Activated T-cell treated with anti-CD3 and anti-CD28 coated beads for 24 hours (primary cell): ENCODE measurements at places on chromosomes 6 and 20.

DNA sequence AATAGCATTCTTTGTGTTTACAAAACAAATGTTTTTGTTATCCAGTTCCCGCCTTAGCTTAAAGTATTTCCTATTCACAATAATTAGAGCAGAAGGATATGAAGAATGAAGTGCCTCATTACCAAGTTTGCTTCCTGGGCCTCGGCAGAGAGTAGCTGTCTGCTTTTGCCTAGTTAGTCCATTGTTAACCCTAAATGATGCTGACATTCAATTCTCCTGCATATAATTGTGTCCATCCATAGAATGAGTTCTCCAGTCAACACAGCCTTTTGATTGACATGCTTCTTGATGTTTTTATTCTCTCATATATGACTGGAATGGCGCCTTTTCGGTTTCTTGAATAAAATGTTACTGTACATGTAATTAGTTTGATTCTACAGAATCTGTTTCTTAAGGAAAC lies 100.9 kb downstream of the MYB start:
- no peak for DNase-seq

GRCh38 chr6:164795056-164795815 lies 514.2 kb downstream of the C6orf118 start:
- DNase-seq: no peak

- no peak for DNase-seq
These were observed 396.2 kb upstream of the SLC35B3 start for GRCh38 chr6:8831366-8832152.

- DNase-seq: no peak
These were observed 227.5 kb downstream of the UST start for GRCh38 chr6:148974351-148974750.

GRCh38 chr6:14811775-14812428 lies 434.0 kb upstream of the JARID2 start:
- no peak for DNase-seq

DNA sequence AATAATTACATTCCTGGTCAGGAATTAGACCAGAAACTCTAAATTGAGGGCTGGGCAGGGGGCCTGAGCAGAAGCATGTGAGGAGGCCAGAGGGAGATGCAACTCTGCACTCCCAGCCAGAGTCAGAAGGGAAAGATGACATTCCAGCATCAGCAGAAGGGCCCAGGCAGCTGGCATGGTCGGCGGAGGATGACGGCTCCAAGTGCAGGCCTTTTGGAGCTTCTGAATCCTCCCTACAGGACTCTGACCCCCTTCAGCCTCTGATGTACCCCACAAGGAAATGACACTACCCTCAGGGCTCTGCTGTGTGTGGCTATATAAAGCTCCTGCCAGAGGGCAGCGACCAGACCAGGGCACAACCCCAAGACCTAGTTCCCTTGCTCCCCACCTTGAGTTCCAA lies 1.9 kb downstream of the LRFN2 start:
- DNase-seq: no peak

- DNase-seq: no peak
These were observed 400 bp downstream of the PAK1IP1 start for GRCh38 chr6:10695086-10695657.

DNA sequence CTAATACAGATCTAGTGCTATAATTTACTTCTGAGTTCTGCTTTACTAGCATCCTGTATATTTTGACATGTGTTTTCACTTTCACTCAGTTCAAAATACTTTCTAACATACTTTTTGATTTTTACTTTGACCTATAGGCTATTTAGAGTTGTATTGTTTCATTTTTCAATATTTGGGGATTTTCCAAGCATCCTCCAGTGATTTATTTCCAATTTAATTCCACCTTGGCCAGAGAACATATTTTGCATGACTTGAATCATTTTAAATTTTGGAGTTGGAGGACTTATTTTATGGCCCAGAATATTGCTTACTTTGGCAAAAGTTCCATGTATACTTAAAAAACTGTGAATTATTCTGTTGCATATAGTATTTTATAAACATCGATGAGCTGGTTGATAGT lies 1215.6 kb upstream of the MAP3K7 start:
- DNase-seq: no peak

- DNase-seq: no peak
These were observed 202.2 kb upstream of the PRND start for GRCh38 chr20:4519534-4519933.

DNA sequence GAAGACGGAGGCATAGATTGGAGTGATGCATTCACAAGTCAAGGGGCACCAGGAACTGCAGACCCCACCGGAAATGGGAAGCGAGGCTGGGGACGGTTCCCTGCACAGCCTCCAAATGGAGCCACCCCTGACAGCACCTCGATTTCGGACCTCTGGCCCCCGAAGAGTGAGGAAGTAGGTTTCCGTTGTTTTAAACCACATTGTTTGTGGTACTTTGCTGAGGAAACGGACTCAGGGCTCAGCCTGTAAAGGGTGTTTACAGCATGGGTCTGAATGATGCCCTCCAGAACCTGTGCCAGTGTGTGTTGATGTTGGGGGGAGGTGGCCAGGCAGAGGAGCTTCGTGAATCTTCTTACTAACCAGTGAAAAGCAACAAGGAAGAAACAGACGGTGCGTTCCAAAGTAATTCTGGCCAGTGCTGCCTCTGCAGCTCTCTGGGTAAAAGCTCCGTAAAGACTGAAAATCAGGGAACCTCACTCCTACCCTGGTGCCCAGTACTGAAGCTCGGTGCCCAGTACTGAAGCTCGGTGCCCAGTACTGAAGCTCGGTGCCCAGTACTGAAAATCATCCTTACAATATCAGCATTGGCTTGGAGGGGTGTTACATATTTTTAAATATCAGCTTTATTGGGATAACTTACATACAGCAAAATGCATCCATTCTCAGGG lies 30.1 kb upstream of the CCR6 start:
- no peak for DNase-seq

- no peak for DNase-seq
These were observed 96.3 kb upstream of the GCM1 start for GRCh38 chr6:53244958-53245357.

GRCh38 chr6:217048-217659 lies 75.1 kb upstream of the DUSP22 start:
- no peak for DNase-seq

- DNase-seq: no peak
These were observed 44.1 kb downstream of the NEDD9 start for GRCh38 chr6:11188161-11188915.

GRCh38 chr20:56439771-56440291 lies 27.8 kb downstream of the CASS4 start:
- DNase-seq: no peak

- DNase-seq: no peak
These were observed 180.7 kb upstream of the HS3ST5 start for GRCh38 chr6:114523508-114523907.

DNA sequence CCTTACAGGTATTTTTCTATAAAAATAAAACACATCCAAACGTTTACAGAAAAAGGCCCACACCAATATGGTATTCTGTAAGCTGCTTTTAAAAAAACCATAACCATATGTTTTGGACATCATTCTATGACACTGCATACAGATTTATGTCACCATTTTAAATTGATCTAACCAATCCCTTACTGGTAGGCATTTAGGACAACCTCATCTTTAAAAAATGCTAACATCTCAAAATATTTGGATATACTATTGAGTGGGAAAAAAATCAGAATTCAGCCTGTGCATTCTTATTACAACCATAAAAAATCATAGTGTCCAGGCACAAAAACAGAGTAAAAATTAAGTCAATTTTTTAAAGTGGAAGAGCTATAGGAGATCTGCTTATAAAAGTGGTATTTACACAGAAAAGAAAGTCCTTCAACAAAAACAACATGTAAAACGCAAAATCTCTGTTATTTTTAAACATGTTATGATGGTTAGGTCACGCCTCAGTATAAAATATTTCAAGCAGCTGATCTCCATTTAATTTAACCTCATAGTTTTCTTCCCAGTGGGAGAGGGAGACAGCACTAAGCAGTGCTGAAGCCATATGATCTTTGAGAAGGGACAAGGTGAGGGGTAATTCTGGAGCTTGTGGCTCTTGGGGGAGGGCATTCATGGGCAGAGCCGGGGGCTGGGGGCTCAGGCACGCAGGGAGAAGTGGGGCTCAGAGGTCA lies 21.2 kb downstream of the TRAM2 start:
- no peak for DNase-seq

- no peak for DNase-seq
These were observed 221.9 kb upstream of the CDH4 start for GRCh38 chr20:61030130-61030529.

GRCh38 chr20:61749406-61750075 lies 316.1 kb downstream of the TAF4 start:
- DNase-seq: no peak

- no peak for DNase-seq
These were observed 226.6 kb downstream of the ALDH8A1 start for GRCh38 chr6:134723081-134723871.

- no peak for DNase-seq
These were observed 160.0 kb downstream of the EPHA7 start for GRCh38 chr6:93259332-93259731.

GRCh38 chr6:43060034-43060754 lies 763 bp downstream of the KLC4 start:
- DNase-seq: no peak

DNA sequence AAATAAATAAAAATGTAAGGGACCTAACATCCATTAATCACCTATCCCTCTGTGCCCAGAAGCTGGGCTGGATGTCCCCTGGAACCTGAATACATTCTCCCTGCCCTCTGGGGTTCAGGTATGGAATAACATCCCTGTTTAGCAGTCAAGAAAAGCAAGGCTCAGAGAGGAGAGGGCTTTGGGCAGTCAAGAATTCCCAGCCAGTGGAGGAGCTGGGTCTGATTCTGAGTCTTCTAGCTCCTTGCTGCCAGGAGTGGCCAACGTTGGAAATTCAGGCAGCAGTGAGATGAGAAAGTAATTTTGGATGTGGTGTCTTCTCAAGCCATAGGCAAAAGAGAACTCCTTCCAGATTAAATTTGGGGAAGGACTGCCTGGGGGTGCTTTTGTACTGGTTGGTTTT lies 42.6 kb upstream of the ZNFX1 start:
- DNase-seq: no peak

- no peak for DNase-seq
These were observed 26.1 kb downstream of the NHSL1 start for GRCh38 chr6:138473144-138473543.

- no peak for DNase-seq
These were observed 152.8 kb upstream of the SLC35B3 start for GRCh38 chr6:8588176-8588575.

DNA sequence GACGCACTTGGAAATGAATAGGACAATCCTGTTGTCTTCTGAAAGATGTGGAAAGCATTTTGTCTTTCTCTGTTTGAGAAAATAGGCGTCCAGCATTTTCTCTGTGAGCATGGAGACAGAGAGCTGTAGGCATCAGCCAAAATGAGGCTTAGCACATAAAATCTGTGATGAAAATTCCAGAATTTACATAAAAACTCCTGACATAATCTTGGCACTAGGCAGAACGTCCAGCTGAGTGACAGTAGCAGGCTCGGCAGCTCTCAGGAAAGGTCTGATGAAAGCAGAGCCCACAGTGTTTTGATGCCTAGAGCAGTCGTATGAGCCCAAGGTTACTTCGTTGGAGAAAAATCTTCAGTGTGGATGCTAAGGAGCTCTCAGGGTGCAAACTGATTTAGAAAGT lies 543.3 kb upstream of the MAP3K7 start:
- DNase-seq: no peak

DNA sequence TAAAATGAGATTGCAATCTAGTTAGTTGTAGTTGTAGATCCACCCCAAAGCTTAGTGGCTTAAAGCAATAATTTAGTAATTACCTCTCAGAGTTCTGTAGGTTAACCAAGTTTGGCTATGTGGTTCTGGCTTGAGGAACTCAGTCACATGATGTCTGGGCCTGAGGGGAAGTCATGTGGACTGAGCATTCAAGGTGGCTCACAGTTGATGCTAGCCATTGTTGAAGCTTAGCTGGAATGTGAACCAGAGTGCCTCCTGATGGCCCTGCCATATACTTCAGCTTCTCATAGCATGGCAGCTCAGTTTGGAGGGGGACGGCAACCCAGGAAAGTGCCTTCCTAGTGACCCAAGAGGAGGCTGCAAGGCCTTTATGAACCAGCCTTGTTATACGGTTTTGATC lies 263.2 kb upstream of the RNF217 start:
- no peak for DNase-seq

DNA sequence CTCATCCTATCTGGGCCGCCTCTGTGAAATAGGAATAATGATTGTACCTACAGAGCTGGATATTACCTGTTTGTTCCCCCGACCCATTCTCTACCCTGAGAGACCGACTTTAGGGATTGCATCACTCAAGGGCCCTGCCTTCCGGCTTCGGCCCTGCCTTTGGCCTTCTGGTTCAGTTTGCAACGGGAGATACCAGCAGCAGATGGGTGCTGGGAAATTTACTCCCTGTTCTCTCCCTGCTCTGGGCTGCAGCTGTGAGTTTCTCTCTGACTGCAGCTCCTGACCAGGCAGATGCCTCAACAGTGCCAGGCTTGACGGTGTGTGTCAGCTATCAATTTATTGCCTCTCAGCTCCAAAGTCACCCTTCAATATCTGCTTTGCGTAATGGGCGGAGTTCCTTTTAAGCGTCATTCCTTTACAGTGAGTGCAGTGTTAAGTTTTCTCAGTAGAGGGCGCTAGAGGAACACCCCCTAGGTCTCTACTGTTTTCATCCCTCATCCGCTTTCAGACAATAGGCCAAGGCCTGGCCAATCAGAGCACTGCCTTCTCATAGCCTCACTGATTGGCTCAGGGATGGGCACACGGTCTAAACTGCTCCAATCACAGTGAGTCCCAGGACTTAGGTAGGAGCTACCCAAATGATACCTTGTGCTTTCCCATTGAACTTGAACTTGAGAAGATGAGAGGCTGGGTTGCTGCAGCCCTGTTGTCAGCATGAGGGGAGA lies 30.0 kb downstream of the KCNG1 start:
- DNase-seq: peak; percentile 44

GRCh38 chr20:63032861-63033793 lies 26.4 kb upstream of the BHLHE23 start:
- no peak for DNase-seq

- DNase-seq: no peak
These were observed 34.0 kb upstream of the VSTM2L start for GRCh38 chr20:37868851-37869333.

DNA sequence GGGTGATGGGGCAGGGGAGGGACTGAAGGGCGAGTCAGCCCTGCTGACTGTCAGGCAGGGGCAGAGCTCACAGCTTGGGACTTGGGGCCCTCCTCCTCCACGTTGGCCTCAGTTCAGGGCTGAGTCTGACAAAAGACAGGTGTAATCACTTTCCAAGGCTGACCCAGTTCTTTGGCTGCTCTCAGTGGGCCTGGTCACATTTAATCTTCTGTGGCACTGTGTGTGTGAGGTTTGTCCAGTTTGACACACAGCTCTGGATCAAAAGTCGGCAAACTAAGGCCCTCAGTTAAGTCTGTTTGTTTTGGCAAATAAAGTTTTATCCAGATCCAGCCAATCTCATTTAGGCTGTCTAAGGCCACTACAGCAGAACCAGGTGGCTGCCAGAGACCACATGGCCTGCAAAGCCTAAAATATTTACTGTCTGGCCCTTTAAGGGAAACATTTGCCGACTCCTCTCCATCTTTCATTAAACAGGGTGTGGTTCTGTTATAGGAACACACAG lies 5.1 kb upstream of the MAP1LC3A start:
- DNase-seq: no peak
